ENCODE measurements at places on chromosomes 11 and 22.

GRCh38 chr11:119175493-119176077 is 7.1 kb downstream of the NLRX1 start:
- no peak for DNase-seq

DNA sequence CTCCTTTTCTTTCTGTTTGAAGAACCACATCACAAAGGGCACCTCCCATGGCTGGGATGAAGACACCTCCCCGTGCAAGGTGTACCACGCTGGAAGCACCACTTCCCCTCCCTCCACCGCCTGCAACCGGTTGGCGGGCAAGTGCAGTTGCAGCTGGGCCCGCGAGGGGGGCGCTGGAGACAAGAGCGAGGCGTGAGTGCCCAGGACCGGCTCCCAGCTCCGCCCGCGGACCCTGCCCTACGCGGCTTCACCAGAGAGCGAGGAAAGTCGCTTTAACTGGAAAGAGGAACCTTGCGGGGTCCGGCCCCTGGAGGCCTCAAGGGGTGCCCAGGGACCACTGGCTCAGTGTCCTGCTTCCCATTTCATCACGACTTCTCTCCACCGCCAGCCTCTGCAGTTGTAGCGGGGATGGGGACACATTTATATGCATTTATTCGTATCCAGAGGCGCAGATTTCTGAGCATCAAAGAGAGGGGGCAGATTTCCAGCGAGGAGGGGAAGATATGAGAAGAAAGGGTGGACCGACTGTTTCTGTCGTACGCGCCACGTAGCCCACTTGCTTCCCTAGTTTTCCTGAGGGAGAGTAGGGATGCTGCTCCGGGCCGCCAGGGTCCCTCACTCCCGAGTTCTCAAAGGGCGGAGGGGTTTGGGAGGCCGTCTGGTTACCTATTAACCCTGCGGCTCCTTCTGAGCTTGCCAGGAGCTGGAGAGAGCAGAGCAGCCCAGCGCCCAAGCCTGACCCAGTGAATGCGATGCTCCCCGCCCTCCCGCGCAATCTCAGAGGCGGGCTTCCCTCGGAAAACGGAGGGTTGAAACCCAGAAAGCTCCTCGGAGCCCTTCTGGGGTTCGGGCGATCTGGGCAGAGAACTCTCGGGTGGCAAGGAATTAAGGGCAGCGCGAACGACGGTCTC is 3.5 kb downstream of the ESAM start:
- peak; percentile 52 for DNase-seq

GRCh38 chr11:75276186-75276585 is 35.6 kb downstream of the TPBGL start:
- DNase-seq = no peak

- DNase-seq = no peak
These were observed 5.2 kb downstream of the TRAPPC4 start for GRCh38 chr11:119023741-119024140.

DNA sequence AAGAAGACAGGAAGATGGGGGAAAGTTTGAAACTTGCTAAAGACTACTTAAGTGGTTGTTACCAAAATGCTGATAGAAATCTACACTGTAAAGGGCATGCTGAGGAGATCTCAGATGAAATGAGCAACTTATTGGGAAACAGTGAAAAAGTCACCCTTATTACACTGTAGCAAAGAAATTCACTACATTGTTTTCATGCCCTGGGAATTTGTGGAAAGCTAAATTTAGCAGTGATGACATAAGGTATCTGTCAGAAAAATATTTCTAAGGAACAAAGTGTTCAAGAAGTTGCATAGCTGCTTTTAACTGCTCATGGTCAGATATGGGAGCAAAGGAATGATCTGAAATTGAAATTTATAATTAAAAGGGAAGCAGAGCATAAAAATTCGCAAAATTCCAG is 702.4 kb upstream of the LRRC4C start:
- no peak for DNase-seq

DNA sequence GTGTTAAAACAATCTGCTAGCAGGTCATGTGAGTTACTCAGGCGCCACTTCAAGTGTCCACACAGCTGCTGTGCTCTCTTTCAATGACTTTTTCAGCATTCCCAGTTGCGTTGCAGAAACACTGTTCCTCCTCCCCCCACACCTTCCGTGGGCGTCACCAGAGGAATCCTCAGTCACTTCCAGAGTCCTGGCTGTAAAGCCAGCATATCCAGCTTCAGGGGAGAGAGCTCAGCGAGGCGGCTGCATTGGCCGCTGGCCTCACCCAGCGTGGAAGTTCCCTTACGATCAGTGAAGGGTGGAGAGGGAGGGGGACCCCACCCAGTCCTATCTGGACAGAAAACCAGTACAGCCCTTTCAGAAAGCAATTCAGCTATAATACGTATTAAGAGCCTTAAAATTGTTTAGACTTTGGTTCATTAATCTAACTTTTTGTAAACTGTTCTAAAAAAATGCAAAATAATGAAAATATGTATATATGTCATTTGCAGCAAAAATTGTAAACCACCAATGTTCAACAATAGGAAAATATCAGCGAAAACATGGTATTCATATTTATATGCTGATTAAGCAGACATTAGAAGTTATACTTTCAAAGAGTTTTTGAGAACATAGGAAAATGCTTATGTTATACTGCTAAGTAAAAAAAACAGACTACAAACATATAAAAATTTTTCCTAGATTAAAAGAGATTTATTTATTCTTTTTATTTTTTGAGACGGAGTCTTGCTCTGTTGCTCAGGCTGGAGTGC is 2.8 kb upstream of the ANO9 start:
- DNase-seq = no peak

DNA sequence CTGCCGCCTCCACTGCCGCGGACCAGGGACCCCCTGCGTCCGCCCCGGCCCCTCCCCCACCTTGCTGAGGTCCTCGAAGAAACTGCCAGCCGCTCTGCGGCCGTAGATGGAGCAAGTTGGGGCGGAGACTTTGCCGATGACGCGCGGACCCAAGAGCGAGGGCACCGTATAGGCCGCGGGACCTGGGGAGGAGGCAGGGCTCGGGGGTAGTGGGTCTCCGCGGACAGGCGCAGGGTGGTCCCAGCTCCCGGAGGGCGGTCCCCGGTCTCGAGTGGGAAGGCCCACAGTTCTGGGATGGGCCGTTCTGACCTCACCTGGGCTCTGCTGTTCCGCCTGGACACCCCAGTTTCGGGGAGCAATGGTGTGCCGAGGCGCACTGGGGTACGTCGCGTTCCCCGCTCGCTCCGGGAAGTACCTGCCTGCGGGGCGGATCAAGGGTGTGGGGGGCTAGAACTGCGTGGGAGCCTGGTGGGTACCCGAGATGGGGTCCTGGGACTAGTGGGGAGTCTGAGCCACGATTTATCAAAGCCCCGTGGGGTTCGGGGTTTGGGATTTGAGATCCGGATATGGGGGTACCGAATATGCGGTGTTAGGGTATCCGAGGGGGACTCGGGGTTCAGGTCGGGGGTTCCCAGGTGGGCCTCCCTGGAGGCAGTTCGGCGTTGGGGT is 1.2 kb upstream of the TYMP start:
- no peak for DNase-seq

- DNase-seq = no peak
These were observed 141.6 kb downstream of the SNX19 start for GRCh38 chr11:130774703-130775102.

- no peak for DNase-seq
These were observed 799.6 kb upstream of the ARHGAP42 start for GRCh38 chr11:99887481-99887880.

DNA sequence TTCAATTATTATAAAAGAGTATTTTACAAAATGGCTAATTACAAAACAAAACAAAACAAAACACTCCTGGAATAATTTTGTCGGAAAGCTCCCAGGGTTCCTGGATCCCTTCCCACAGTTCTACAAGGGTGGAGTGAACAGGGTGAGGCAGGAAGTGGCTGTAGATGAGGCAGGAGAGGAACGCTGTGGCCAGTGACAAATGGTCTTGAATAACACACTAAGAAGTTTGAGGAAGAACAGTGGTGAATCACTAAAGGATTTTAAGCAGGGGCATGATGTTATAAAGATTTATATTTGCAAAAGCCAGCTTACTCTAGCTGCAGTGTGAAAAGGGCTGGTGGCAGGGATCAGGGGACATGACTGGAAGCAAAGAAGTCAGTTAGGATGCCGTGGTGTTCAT is 33.8 kb upstream of the APOA1 start:
- DNase-seq = no peak

GRCh38 chr11:122156940-122157382 is 40.9 kb upstream of the BLID start:
- no peak for DNase-seq

GRCh38 chr11:124644426-124645280 is 22.0 kb downstream of the TBRG1 start:
- DNase-seq = peak; percentile 45

GRCh38 chr22:27237080-27237741 is 564.3 kb downstream of the MN1 start:
- no peak for DNase-seq

DNA sequence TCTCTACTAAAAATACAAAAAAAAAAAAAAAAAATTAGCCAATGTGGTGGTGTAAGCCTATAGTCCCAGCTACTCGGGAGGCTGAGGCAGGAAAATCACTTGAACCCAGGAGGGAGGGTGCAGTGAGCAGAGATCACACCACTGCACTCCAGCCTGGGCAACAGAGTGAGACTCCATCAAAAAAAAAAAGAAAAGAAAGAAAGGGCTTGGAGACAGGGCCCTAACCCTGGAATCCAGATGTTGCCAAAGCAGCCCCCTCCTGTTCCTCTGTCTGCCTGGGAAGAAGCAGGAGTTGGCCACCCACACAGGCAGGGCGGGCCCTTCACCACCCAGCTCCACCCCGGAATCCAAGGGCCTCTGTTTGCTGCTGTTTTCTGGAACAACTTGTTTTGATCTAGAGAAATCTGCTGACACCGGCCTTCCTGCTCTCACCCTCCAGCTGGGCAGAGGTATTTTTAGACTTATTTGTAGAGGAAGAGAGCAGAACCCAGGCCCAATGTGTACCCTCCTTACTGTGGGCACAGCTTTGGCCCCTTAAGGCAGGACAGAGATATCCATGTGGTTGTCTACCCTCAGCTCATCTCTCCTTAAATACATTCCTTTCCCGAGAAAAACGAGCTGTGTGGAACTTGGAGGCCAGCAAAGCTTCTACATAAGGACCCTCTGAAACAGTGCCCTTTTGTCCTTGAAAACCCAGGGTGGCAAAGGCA is 2.7 kb upstream of the NEAT1 start:
- DNase-seq = peak; percentile 86

GRCh38 chr11:113204280-113204679 is 110.1 kb upstream of the TTC12 start:
- DNase-seq = no peak

- DNase-seq = no peak
These were observed 22.2 kb downstream of the CLDN5 start for GRCh38 chr22:19501897-19502447.

- no peak for DNase-seq
These were observed 36.7 kb downstream of the SMC1B start for GRCh38 chr22:45376703-45377102.

DNA sequence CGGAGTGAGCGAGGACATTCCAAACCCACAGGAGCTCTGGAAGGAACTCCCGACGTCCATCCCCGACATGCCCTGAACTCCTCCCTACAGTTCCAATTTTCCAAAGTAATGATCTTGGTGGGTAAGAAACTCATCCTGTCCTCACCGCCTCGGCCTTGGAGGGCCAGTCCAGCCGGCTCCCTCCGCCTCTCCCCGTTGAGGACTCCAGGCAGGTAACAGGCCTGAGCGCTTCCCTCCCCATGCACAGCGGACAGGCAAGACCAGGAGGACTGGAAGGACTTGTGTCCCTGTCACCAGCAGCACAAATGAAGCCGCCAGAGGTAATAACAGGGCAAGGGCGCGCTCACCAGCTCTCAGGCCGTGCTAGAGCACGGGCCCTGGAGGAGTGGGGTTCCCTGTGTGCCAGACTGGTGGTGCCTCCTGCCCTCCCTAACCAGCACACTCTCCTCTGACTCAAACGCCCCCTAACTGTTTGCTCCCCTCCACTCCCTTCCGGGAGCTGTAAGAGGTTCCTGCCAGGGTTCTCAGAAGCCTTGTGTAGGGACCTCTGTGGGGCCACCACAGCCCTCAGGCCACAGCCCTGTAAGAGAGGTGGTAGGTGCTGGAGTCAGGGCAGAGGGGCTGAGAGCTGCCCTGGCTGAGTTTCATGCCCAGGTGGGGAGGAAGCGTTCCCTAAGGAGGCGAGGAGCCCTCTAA is 17.1 kb downstream of the OVOL1 start:
- DNase-seq = no peak

DNA sequence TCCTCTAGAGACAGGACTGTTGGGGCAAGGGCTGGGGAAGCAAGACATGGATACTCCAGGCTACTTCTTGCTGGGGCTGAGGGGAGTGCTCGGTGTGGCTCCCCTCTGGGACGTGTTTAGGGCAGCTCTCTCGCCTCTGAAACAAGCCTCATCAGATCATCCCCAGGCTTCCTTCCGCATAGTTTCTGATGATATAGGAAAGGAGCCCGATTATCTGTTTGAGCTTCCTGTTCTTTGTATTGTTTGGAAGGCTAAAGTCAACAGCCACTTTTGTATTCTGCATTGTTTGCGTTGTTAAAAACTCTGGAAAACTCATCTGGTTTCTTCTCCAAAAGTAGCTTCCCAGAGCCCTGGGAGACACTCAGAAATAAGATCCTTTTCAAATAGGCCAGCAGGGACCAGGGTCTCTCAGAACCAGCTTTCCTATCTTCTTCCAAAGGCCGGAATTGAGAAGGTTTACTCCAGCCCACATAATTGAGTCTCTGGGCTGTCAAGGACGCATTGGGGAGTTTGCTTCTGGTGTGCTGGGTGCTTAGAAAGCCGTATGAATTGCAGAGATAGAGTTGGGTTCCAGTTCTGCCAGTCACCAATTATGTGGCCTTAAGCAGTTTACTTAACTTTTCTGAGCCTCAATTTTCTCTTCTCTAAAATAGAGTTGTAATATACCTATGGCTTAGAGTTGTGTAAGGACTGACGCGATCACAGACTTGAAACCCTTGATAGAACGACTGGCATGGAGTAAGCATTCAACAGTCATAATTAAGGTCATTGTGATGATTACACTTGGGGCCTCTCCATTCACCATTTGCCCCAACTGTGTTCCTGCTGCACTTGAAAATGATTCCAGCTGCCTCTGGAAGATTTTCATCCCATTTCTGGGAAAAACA is 19.1 kb downstream of the CD44 start:
- no peak for DNase-seq

DNA sequence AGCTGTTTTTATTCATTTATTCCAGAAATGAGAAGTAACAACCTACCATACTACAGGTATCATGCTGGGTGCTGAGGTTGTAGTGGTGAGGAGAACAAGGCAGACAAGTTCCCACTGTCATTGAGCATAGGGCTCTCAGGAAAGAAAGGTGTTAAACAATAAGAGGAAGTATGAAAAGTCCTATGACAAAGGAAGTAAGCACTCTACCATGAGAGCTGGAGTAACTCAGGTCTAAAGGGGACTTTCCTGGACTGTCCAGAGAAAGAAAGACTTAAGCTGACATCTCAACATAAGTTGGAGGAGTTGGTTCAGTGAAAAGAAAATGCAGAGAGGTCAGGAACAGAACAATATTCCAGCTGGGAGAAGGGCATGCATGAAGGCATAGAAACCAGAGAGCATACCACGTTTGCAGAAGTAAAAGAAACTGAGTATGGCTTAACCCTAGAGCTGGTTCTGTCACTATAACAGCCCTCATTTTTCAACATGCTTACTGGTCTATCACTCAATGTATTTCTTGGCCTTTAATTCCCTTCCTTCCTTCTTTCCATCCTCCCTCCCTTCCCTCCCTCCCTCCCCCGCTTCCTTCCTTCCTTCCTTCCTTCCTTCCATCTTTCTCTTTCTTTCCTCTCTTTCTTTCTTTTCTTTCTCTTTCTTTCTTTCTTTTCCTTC is 137.8 kb upstream of the BDNF start:
- no peak for DNase-seq

Measured in caudate nucleus (tissue), 63 donors.